ENCODE measurements at places on chromosomes 7 and 10.

GRCh38 chr7:123769371-123769770 is 20.6 kb upstream of the WASL start:
- DNase-seq = peak; percentile 25

DNA sequence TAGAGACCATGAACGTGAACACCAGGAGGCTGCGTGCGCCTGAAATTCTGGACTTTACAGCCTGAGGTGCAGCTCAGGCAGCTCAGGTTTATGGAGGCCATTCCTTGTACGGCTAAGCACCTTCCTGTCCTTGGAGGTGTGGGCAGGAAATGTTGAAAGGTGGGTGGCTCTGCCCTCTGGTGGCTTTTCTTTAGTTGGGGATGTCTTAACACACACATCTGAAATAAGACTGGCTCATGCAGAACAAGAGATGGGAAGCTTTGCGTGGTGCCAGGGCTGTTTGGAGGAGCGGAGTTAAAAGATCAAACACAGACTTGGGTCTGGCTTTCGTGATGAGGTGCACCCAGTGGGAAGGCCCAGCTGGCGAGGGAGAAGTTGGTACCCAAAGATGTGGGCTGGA is 64.1 kb downstream of the DOCK1 start:
- no peak for DNase-seq

DNA sequence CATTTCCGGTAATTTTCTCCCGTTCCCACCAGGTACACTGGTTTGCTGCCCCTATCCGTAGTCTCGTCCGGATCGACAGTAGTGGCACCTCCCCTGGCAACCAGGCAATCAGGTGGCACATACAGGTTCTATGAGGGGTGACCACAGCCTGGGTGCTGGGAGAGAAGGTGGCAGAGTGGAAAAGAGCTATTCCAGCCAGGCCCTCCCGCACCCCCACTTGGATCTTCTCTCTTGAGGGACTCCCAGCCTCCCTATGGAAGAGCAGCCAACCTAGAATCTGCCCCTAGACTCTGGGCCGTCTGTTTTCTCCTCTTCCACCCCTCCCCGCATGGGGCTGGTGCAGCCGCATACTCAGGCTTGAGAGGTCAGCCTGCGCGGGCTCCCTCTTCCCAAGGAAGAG is 58.6 kb downstream of the GPR26 start:
- no peak for DNase-seq

DNA sequence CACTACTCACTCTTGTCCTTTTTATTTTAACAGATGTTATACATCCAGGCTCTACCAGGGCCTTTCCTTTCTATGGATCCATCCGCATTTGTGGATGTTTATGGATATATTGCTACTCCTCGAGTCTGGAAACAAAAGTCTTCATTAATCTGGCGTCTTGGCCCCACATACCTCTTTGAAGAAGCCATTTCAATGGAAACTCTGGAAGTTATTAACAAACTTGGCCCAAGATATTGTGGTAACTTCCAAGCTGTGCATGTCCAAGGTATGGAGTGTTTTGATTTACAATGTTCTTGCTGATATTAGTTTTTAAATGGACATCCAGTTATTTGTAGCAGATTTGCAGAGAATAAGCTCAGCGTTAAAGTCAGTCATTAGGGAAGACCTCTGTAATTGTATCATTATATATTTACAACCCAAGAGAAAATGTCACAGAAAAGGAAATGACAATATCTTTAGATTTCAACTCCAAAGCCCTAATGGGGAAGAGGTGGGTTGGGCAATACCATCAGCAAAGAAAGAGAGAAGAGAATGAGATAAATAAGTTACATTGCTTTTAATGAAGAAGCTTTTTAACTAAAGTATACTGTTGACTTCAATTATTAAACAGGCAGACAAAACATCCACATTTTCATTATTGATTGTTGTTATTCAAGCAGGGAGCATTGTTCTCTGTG is 102.1 kb downstream of the WDFY4 start:
- DNase-seq = no peak

DNA sequence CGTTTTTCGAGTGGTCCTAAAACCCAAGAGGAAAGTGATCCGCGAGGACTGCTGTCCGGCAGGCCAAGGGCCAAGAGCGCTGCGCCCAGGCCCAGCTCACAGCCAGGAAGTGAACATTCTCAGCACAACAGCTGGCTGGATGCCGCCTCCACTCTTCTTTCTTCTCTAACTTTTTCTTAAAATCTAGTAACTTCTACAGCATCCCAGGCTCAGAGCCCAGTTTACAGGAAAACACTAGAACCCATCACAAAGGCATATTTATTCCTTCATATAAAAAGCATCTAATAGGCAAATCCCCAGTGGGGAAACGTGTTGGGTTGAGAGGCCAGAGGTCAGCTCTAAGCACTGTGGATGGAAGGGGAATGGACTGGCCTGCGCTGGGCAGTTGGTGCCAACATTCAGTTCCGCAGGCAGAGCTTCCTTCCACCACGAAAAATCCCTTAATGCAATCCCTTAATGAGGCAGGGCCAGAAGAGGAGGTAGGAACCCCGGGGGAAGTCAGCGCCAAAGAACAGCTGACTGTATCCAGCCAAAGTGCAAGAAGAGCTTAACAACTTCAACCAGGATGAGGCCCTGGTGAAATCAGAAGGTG is 74.8 kb downstream of the ZRANB1 start:
- no peak for DNase-seq

- DNase-seq = no peak
Measured at GRCh38 chr10:15660990-15661389, 58.7 kb downstream of the ITGA8 start.

GRCh38 chr7:141003172-141004065 is 11.3 kb downstream of the MRPS33 start:
- no peak for DNase-seq

DNA sequence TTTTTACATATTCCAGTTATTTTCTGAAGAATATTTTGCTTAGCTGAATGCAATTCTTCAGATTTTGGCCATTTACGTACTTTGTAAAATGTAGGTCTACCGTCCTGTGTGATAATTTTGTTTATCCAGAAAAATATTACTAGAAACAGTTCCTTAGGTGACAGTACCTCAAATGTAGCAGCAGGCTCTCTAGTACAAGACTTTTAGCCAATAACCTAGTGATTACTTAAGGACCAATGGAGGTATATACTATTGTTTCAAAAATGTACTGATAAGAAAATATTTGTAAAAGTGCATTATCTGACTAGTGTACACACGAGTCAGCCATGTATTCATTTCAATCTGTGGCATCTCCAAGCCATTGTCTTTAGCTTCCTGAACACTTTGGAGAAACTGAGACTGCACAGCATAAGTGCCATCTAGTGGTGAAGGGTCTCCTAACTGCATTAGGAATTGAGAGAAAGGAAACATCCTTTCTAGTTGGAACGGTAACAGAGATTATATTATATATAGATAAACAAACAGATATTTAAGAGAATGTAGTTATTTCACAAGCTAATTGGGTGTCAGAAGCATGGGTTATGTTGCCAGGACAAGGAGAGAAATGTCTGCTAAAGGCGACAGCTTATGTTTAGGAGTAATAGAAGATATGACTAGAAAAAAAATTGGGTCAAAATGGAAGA is 23.7 kb downstream of the RTKN2 start:
- peak; percentile 74 for DNase-seq

GRCh38 chr10:60212195-60212594 is 177.5 kb downstream of the ANK3 start:
- DNase-seq = no peak

- DNase-seq = no peak
Measured at GRCh38 chr10:53619671-53620070, 847.1 kb upstream of the MBL2 start.

- no peak for DNase-seq
Measured at GRCh38 chr7:36086571-36086970, 66.5 kb upstream of the EEPD1 start.
